ENCODE measurements at places on chromosomes 3 and 15.

- no peak for DNase-seq
Measured at GRCh38 chr3:71428841-71429596, 154.5 kb downstream of the FOXP1 start.

GRCh38 chr3:114411190-114411668 is 117.4 kb downstream of the TIGIT start:
- peak; percentile 11 for DNase-seq

DNA sequence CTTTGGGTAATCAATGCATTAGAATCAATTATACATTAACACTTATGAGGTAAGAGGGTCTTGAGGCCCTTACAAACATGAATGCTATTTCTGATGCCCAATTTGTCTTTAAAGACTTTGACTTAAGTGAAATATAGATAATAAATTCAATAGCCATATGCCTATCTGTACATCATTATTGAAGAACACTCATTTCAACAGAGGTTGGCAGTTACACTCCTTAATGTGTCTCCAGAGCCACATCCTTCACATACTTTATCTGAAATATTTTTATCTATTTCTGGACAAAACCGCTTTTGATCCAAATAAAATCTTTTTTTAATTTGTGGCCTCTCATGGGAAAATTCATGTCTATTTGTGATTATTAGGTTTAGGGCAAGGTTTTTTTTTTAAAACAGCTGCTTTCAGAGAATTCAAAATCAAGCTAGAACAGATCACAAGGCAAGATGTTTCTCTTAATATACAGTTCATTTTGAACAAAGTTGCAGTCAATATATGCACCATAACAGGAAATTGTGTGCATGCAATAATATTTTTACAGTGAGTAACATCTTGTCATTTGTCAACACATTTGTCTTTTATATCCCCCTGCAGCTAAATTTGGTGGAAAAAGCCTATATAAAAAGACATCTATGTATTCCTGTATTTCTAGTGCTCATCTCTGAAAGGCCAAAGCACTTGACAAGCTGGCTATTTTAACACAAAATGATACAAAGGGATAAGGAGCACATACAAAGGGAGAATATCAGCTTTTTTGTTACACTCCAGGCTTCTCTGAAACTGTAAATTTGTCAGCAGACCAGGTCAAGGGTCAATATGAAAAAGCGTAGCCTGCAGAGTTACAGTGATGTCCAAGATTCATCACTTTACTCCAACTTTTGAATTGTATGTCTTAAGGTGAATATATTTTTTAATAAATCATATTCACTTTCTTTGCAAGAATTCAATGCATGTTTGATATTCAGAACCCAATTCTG is 146.2 kb upstream of the DPH6 start:
- DNase-seq, result no peak

- no peak for DNase-seq
Measured at GRCh38 chr3:70985572-70985971, 598.0 kb downstream of the FOXP1 start.

- DNase-seq, result no peak
Measured at GRCh38 chr3:126104742-126105605, 21.1 kb upstream of the SLC41A3 start.

- no peak for DNase-seq
Measured at GRCh38 chr3:120033596-120033995, 60.7 kb downstream of the GSK3B start.

GRCh38 chr3:153442386-153442785 is 280.4 kb downstream of the RAP2B start:
- DNase-seq, result no peak

DNA sequence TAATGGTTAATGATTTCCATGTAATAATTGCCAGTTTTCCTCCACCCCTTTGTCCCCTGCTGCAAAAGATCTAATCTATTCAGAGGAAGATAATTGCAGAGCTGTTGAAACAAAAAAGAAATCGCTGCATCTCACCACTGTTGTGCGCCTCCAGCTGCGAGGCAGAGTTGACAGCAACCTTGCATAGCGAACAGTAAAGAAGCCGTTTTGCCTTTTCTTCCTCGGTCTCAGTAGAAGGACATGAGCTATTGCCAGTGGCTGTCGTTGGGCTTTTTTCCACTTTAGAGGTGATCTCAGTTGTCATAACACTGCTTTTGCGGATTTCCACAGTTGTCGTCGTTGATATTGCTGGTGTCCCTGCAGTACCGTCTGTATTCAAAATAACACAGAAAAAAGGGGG is 314.2 kb downstream of the ZNF385D start:
- no peak for DNase-seq

- no peak for DNase-seq
Measured at GRCh38 chr15:99250001-99250400, 620 bp upstream of the TTC23 start.

GRCh38 chr3:112357930-112358780 is 25.2 kb downstream of the CD200 start:
- no peak for DNase-seq

DNA sequence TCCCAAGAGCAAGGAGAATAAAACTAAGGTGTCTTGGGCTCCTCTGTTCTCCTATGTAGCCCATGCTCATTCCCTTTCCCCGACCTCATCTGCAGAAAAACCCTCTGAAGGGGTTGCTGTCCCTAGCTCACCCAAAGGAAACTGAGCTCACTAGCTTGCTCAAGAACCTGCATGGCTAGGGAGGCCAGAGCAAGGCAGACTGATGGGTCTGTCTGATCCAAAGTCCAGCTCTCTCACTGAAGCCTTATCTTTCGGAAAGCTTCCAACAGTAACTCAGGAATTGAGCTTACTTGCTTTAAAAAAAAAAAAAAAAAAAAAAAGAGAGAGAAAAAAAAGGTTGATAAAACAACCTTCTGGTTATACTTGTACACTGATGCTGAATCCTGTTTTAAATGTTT is 141.4 kb upstream of the TOPAZ1 start:
- no peak for DNase-seq

GRCh38 chr3:37221407-37221806 is 47.0 kb upstream of the LRRFIP2 start:
- no peak for DNase-seq

Measured in amniotic stem cell (primary cell).